ENCODE measurements at places on chromosomes 6 and 20.

GRCh38 chr6:108247965-108248536 lies 12.8 kb downstream of the SNX3 start:
- no peak for DNase-seq

DNA sequence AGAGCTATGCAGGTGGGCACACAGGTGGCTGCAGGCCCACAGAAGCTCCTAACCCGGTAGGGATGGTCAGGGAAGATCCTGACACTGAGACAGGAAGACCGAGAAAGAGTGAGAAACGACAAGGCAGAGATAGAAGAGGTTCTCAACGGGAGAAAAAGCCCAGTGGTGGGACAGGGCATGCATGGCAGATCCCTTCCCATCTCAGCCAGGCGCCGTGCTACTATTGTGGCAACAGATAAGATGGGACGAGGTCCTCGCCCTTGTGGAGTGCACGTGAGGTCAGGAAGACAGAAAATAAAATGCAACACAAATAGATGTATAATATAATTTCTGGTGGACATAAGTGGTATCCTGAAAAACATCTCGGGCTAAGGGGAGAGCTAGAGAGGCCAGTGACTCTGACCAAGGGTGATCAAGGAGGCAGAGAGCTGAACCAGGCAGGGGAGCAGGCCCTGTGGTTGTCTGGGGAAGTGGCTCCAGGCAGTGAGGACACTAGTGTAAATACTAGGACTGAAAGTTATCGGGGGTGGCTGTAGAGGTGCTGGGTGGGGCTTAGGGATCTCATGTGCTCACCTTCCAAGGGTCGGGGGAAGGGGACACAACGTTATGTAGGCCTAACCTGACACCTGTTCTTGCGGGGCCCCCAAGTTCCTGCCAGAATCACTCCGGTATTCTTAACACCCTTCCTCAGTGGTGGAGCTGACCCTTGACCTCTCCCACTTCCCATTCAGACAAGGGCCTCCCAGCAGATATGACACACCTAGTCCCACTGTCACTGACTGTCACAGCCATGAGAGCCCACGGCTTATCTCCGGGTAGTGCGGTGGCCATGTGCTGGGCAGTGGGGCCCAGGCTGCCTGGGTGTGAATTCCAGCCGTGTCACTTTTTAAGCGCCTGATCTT lies 1.0 kb downstream of the SRXN1 start:
- DNase-seq: peak; percentile 61

- DNase-seq: no peak
Measured at GRCh38 chr6:155055729-155056128, 60.6 kb downstream of the TIAM2 start.

- no peak for DNase-seq
Measured at GRCh38 chr20:57413986-57414385, 22.8 kb downstream of the RBM38 start.

GRCh38 chr6:69985180-69985579 lies 118.8 kb downstream of the COL19A1 start:
- no peak for DNase-seq

DNA sequence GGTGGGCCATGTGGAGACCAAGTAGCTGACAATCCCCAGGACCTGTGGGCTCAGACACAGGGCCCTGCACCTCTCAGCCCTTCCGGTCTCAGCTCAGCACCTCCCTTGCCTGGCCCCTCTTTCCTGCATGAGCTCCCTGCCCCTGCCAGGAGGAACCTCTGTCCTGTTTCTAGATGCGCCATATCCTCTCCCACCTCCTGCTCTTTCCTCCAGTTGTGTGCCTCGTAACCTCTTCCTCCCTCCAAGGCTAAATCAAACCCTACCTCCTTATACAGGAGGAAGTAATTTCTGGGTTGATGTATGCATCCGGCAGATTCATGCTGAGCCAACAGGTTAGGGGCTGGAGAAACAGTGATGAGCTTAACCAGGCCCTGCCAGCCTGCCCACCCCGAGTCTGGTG lies 30.9 kb downstream of the ITPR3 start:
- DNase-seq: no peak

GRCh38 chr20:44288252-44288651 lies 22.8 kb downstream of the FITM2 start:
- no peak for DNase-seq

DNA sequence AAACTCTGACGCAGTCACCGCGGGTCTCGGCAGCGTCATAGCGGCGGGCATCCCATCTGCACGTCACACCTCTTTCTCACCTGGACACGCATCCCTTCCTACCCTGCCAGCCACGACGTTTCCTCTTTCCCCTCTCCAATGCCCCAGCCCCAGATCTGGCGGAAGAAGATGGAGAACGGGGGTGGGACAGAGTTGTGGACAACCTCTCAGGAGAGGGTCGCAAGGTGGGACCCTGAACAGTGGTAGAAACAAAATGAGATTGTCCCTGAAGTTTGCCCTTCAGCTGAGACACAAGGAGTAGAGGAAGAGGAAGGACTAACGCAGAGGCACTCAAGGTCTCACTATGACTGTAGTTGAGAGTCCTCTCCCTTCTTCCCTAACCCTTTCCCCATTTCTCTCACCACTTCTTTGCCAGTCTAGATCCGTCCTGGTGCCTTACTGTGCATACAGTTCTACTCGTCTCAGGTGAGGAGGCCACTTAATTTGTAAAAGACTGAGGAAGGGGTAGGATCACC lies 562 bp downstream of the TRIM39 start:
- no peak for DNase-seq

DNA sequence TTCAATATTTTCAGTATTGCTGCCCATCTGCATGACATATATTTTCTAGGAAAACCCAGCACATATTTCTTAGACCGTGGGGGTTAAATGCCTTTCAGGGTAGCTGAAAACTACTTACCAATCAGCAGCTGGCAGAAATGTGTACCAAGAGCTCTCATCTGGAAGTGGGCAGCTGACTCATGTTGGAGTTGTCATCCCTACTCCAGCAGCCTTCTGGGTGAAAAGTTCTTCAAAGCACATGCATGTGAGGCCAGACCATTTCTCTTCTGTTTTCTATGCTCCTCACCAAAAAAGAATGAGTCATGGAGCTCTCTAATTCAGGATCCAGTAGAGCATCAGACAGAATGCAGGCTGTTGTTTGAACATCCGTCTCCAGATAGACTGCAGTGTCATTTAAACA lies 135.5 kb downstream of the PAX1 start:
- DNase-seq: no peak

DNA sequence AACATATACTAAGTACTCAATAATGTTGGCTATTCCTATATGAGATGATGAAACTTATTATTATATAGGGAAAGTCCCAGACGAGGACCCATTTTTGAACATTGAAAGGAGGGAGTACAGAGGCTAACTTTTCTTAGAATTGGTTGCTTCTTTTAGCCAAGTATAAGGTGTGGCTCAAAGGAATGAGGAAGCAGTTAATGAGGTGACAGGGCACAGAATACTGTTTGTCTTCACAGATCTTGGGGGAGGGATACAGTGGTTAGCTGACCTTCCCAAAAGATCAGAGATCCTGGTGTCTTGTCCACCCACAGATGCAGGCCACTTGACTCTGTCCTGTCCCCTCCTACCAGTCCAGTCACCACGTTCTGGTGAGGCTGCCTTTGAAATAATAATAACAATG lies 67.8 kb upstream of the EPB41L1 start:
- no peak for DNase-seq

DNA sequence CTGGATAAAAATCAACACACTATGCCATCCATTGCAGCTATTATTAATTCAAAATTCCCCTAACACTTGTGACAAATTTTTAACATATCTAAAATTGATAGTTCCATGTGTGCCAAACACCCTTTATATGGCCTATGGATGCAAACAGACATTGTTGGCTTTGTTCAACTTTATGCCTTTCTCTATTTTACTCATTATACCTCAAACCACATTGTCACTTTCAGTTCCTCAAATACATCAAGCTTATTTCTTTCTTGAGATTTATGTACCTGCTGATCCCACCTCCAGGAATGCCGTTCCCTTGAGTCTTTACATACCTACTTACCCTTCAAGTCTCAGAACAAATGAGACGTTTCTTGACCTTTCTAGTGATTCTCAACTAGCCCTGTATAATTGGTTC lies 193.5 kb upstream of the PLN start:
- no peak for DNase-seq

- no peak for DNase-seq
Measured at GRCh38 chr6:39496915-39497314, 174.4 kb upstream of the KCNK16 start.

DNA sequence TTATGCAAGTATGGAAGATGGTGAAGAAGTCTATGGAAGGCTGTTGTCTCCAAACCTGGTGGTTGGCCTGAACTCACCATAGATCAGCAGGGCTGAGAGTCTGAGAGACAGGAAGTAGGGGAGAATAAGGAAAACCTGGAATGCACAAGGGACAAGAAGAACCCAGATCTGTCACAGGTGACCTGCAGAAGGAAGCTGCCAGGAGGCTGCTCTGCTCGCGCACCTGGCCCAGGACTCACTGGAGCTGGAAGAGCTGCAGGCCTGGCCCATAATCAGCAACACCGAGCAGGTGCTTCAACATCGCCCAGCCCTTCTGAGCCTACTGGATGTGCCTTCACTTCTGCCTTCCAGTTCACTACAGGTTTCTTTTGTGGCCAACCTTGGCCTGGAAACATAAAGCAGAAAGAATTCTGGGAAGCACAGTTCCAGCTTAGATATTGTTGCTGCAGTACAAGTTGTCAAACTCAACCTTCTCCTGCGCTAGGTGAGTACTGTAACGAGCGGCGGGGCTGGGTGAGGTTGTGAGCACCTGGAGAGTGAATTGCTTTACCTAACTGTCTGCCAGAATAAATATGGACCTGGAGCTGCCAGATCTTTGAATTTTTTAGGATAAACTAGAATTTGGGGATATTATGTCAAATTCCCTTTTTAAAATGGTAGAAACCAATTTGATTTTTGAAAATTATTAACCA lies 82.4 kb downstream of the CDH26 start:
- no peak for DNase-seq

GRCh38 chr20:52837378-52837777 lies 134.8 kb upstream of the TSHZ2 start:
- no peak for DNase-seq

GRCh38 chr6:111357705-111358104 lies 125.3 kb downstream of the REV3L start:
- no peak for DNase-seq

All from adrenal gland (tissue), 19 donors.